ENCODE measurements at places on chromosomes 12 and 14.
A peak's percentile ranks its signal among the peaks of the same experiment; 100 is the strongest.

GRCh38 chr12:131449027-131449426, 261.9 kb upstream of the SFSWAP start:
- DNase-seq = no peak

- no peak for DNase-seq
These were observed 17.9 kb upstream of the SOS2 start for GRCh38 chr14:50249136-50249775.

DNA sequence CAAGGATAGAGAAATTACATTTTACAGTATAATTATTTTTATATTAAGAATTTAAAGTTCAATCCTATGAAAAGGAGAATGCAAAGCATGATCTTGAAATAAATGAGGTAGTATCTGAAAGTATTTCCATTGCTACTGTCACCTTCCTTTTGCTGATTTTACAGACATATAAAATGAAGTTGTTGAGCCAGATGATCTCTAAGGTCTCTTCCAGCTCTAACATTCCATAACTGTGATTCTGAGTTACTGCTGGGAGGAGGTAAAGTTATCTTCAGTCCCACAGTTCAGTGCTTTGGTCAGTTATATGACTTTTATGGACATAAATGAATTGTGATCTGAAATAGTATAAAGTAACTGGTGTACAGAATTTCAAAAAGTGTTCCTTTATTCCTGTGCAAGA, 52.8 kb downstream of the SLC38A6 start:
- DNase-seq = peak; percentile 52

DNA sequence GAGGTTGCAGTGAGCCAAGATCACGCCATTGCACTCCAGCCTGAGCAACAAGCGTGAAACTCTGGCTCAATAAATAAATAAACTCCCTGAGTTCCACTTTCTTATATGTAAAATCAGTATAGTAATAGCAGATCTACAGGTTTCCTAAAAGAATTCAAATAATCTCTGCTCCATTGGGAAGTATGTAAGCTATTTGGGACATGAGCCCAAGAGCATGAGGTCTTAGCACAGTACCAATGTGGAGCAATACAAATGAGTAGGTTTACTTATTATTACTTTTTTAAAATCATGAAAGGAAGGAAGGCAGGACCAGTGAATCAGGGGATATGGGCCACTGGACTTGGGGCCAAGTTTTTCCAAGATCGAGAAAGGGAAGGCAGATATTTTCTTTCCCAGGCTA, 216.9 kb upstream of the DIO2 start:
- DNase-seq = no peak

- DNase-seq = no peak
These were observed 5.8 kb downstream of the KRT6A start for GRCh38 chr12:52487211-52487610.

GRCh38 chr14:91311284-91311662, 66.8 kb upstream of the GPR68 start:
- no peak for DNase-seq

- DNase-seq = peak; percentile 48
These were observed 1.6 kb downstream of the ZFP36L1 start for GRCh38 chr14:68791078-68791901.

- DNase-seq = peak; percentile 76
These were observed 25.8 kb upstream of the STRAP start for GRCh38 chr12:15856097-15856982.
